ENCODE measurements at places on chromosomes 1 and 21.

- no peak for DNase-seq
These were observed 725 bp downstream of the MTFR1L start for GRCh38 chr1:25820247-25821111.

GRCh38 chr1:217660353-217661062 lies 29.4 kb downstream of the SPATA17 start:
- no peak for DNase-seq

- no peak for DNase-seq
These were observed 104.6 kb downstream of the DIRAS3 start for GRCh38 chr1:67945733-67946374.

DNA sequence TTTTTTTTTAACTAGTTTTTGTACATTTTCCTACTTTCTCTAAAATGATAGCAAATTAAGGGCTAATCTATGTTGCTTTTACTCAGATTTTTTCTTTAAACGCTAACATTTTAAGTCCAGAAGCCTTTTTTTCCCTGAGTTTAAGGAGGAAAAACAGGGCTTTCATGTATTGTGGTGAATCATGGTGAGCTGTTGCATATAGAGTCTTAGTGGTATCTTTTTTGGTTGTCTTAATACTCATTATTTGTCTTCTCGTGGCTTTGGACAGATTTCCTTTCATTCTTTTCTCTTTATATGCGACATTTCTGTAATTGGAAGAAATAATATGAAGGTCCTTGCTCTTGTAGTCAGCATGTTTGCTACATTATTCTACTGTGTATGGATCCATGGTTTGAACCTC lies 1015.6 kb downstream of the PLA2G4A start:
- no peak for DNase-seq

GRCh38 chr1:222618001-222618879 lies at the start of gene MIA3:
MIA3 (plus strand) TSS chr1:222618097; CDS start chr1:222618111, 14 bp downstream.
- peak; percentile 79 for DNase-seq

DNA sequence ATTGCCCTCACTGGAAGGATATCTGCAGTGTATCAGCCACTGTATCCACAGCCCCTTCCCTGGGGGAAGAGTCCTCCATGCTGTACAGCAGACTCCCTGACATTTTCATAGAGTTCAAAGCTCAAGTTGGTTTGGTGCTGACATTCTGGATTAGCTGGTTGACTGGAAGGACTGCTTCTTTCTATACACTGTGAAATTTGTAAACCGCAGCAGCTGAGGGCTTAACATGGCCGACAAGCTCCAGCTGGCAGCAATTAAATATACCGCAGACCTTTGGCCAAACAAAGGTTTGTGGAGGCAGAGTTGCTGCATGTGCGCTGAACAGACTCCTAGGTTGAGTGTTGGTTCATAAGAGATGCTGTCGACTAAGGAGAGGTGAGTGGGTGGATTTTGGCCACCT lies 126.4 kb downstream of the DHRS3 start:
- no peak for DNase-seq

- no peak for DNase-seq
These were observed 44.1 kb upstream of the BCL10 start for GRCh38 chr1:85320371-85321131.

DNA sequence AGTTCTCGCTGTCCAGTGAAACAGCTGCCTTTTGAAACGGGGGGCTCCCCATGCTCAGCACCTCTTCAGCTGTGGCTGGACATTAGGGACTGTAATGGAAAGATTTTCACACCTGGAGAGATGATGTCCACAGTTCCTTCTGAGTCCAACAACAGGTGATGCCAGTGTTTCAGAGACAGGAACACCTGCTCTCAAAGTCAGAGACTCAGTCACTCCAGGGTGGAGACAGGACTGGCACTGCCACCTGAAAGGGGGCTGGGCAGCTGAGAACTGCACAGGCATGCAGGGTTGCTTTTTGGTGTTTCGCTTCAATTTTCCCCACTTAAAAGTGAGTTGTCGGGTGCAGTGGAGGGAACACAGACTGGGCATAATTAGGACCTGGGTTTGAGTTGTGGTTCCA lies 124.8 kb downstream of the GALNT2 start:
- DNase-seq: no peak

GRCh38 chr1:227449051-227449450 lies 114.3 kb upstream of the ZNF678 start:
- DNase-seq: no peak

DNA sequence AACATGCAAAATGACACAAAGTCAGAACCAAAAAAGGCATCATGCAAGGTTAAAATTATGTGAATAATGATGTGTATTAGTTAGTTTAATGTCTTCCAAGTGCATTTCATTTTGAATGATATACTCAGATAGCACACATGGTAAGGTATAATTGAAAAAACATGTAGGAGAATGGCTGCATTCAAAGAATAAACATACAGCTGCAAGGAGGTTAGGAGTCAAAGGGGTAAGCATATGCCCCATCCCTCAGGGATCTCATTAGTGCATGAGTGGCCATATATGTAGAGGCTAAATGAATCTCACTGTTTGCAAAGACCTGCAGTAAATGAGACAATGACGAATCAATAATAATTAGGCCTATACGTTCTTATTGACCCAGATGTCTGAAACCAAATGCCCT lies 179.7 kb upstream of the HOOK1 start:
- DNase-seq: no peak

- no peak for DNase-seq
These were observed 32.1 kb upstream of the IGSF3 start for GRCh38 chr1:116699605-116700004.

DNA sequence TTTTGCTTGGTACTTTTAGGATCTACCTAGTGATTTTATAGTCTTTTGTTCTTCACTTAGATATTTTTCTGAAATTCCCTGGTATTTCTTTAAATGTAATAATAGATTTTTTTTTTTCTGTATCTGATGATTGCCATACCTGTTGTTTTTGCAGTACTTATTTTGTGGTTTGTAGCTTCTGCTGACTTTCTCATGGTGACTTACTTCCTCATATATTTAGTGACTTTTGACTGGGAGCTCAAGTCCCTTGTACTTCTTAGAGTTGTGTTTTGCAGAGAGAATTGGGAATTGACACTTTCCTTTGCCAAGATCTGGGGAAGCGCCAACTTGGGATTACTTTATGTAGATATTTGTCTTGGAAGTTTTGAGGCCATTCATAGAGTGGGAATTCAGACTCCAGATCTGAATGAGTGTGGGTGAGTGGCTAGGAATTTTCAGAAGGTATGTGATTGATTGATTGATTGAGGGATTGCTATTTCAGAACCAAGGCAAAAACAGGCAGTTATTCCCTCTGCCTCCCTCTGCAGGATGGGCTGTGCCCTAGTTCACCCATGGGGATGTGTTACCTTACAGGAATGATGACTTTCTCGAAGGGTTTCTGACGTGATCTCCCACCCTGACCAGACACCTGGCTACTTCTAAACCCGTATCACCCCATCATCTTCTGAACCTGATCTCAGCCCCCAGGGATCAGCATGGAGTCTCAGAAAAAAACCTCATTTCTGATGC lies 219.5 kb downstream of the URB2 start:
- DNase-seq: no peak

DNA sequence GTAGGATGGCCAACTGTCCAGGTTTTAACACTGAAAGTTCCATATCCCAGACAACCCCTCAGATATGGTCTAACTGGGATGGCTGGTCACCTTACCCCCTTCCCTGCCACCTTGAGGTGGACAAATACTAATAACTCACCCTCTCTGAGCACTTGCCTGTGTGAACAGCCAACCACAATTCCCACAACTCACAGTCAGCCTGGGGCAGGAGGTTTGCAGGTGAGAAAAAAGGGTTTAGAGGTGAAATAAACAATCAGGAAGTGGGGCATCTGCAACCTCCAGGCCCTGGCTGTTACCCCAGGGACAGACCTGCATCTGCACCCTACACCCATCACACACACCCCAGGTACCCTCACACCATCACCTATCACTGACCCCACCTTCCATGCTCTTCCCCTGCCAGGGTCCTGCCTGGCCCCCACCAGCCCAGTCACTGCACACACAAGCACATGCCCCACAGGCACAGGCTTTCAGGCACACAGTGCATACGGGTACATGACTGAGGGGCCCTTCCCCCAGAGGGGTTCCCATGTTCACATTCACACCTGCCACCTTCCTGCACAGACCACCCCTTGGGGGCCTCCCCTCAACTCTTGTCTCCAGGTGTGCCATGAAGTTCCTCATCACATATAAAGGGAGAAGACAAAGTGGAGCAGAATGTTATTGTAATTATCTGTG lies 679.5 kb downstream of the MATN1 start:
- no peak for DNase-seq

DNA sequence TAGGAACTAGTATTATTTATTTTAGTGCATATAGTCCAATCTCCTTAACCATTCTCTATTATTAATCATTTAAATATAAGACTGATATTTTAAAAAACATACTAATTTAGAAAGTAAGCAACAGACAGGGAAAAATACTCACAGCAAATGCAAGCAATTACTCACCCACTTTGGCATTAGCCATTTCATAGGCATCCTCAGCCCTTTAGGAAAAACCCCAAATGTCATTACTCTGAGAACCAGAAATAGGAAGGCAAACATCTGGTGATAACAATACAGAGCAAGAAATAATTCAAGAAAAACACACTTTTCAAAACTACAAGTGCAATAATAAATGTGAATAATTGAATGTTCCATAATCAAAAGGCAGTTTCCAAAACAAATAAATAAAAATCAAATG lies 545.1 kb downstream of the PLPP3 start:
- DNase-seq: no peak

GRCh38 chr1:173009597-173009996 lies 41.1 kb downstream of the TNFSF18 start:
- DNase-seq: no peak

DNA sequence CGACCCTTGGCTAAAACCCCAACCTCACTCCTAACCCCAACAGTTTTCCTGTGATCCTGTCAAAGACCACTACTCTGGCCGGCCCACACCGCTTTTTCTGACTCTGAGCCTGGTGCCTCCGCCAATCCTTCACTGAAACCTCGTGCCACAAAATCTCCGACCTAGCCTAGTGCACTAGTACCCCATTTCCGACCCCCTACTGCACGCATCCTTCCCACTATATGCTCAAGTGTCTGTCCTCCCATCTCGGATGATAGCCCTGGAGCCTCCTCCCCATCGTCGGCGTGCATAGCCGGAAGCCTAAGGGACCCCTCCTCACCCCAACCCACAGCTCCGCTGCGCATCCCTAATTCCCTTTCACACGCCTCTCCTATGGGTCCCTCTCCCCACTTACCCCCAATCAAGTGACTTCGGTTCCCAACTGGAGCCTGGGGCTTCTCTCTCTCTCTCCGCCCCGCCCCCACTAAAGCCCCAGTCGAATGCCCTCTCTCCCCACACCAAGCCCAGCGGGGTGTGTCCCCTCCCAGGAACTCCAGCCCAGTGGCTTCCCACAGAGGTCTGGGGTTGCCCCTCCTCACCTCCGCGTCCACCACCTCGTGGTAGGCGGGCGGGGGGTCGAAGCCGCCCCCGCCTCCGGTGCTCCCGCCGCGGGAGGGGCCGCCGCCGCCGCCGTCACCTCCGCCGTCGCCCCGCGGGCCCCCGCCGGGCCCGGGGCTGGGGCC lies 791 bp downstream of the USP24 start:
- DNase-seq: no peak

GRCh38 chr1:23554127-23554480 lies 5.2 kb downstream of the ID3 start:
- DNase-seq: no peak

GRCh38 chr1:44281962-44282703 lies 68.9 kb downstream of the DMAP1 start:
- no peak for DNase-seq

DNA sequence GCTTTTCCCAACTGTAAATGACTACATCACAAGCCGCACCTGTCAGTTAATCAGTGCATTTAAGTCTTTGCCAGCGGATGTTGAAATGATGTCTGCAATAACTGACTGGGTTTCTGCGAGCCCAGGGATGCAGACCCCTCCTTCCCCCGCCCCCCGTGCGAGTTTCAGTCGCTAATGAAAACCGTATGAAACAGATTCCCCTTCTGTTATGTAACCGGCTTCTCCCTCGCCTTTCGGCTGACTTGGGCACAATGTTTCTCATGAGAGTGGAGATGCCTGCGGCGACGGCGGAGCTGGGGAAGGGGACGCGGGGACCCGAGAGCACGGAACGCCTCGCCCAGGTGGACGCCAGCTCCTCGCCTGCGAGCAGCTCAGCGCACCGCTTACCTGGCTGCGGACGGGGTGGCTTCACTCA lies 753 bp downstream of the KCNJ6 start:
- DNase-seq: no peak

DNA sequence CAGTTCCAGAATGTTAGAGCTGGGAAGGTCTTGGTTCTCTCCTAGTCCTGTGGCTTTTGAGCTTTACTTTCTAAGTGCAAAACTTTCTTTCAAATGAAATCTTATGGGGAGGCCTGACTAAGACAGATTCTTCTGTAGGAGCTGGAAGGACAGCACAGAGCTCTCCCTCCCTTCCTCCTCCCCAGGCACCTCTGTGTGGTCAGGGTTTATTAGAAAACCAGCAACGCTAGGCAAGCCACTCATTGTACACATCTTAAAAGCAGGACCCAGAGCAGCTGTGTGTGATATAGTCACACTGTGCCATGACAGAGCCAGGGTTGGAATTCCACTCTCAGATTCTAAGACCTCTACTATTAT lies 241.1 kb upstream of the RAB4A start:
- DNase-seq: no peak

- DNase-seq: no peak
These were observed 77.6 kb downstream of the MATN1 start for GRCh38 chr1:30645807-30646206.

- no peak for DNase-seq
These were observed 112.6 kb upstream of the CSF3R start for GRCh38 chr1:36595349-36595748.

GRCh38 chr1:209455145-209455544 lies 128.4 kb upstream of the CAMK1G start:
- no peak for DNase-seq

All from nucleus accumbens (tissue), 56 donors.